ENCODE measurements at places on chromosomes 12 and 14. TPM values are rescaled to one million over a fixed set of nuclear protein-coding genes. Genes with fewer than 3 reads are reported as not detected.

The PTPN21 gene
- 15.6 TPM for polyA plus RNA-seq

The KRT3 gene
- not detected for polyA plus RNA-seq

The IAPP gene
- not detected for polyA plus RNA-seq

The SERPINA1 gene
- polyA plus RNA-seq: 29.8 TPM

The CLMN gene
- 3.9 TPM for polyA plus RNA-seq

The NAV3 gene
- 0.25 TPM for polyA plus RNA-seq

The UNC79 gene
- 0.05 TPM for polyA plus RNA-seq

The FAR2 gene
- polyA plus RNA-seq: 8.3 TPM

The ANGEL1 gene
- 9.7 TPM for polyA plus RNA-seq

The YEATS4 gene
- polyA plus RNA-seq: 12.5 TPM

The RASAL1 gene
- not detected for polyA plus RNA-seq

The KRT74 gene
- not detected for polyA plus RNA-seq

The MYH6 gene
- polyA plus RNA-seq: 0.67 TPM

The LRFN5 gene
- polyA plus RNA-seq: not detected

The PSMA6 gene
- polyA plus RNA-seq: 95.7 TPM

The NRXN3 gene
- polyA plus RNA-seq: 6.7 TPM

The MUCL1 gene
- polyA plus RNA-seq: not detected

The FAM90A1 gene
- polyA plus RNA-seq: 0.13 TPM

The RASSF9 gene
- polyA plus RNA-seq: 0.46 TPM

All from aorta (tissue), 5 donors.